ENCODE measurements at places on chromosomes 16 and 17.

DNA sequence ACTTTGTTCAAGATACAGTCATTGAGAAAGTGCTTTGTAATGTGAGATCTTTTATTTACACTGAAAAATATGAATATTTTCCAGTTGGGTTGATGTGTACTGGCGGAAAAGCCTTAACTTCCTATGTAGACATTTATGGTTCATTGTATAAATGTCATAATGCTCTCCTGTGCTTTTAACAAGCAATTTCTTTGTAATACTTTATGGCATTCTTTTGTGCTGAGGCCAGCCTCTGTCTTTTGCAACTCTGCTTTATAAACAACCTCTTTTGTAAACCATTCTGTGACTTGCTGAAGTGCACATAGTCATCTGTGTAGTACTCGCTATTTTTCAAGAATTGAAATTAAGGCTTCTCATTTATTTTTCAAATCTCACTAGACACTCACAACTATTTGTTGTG is 291.2 kb downstream of the CDH11 start:
- no peak for DNase-seq

DNA sequence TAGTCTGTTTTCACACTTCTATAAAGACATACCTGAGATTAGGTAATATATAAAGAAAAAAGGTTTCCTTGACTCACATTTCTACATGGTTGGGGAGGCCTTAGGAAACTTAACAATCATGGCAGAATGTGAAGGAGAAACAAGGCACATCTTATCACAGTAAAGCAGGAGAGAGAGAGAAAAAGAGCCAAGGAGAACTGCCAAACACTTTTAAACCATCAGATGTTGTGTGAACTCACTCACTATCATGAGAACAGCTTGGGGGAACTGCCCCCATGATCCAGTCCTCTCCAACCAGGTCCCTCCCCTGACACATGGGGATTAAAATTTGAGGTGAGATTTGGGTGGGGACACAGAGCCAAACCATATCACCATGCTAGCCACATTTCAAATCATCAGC is 547.9 kb downstream of the CDH13 start:
- DNase-seq: no peak

- DNase-seq: no peak
These were observed 508.4 kb upstream of the GOT2 start for GRCh38 chr16:59242556-59242955.

DNA sequence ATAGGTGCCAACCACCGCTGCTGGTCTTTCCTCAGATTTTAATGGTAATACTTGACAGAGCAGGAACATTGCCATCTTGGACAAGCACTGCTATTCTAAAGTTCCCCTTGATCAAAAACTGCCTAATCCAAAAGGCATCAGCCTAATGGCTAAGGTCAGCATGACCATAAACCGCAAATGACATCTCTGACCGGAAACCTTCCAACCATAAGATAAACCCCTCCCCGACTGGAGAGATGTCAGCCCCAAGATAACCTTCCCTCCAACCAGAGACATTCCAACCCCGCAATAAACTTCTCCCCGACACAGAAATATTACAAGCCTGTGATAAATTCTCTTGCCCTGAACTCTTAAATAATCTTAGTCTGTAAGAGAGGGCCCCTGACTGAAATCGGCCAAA is 7.4 kb upstream of the DHX40 start:
- no peak for DNase-seq

DNA sequence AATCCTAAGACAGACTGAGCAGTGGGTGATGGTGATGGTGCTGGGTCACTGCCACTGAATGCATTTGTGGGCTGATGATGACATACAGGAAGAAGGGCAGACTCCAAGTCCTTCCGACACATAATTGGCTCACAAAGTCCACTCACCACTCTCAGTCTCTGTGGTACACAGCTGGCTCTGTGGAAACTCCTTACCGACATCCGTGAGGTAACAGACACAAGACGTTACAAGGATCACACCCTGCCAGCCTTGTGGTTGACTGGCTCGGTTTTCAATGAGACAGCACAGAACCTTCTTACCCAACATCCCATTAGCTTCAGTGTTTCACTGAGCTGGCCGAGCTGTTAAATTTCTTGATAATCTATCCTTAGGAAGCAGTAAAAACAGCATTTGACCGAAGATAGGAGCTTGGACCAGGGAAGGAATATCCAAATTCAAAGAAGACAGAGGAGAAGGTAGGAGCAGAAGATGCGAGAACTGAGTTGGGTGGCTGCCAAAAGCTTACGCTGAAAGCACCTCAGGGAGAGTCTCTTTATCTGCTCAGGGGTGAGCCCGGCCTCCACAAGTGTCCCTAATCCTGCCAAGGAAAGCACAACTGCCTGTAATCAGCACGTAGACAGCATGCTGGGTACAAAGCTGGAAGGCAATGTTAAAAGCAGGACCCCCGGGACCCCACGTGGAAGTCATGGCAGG is 5.5 kb upstream of the MXRA7 start:
- no peak for DNase-seq

DNA sequence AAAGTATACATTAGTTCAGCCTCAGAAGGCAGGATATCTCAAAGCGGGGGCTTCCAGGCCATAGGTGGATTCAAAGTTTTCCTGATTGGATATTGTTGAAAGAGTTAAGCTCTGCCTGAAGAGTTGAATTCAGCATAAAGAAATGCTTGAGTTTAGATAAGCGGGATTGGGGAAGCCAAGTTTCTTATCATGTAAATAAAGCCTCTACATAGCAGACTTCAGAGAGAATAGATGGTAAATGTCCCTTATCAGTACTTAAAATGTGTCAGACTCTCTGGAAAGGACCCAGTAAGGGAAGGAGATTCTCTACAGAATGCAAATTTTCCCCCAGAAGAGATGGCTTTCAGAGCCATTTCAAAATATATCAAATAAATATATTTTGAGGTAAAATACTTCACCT is 423.5 kb downstream of the SHISA9 start:
- no peak for DNase-seq

- DNase-seq: no peak
These were observed 44.7 kb upstream of the ACSF3 start for GRCh38 chr16:89048871-89049422.

DNA sequence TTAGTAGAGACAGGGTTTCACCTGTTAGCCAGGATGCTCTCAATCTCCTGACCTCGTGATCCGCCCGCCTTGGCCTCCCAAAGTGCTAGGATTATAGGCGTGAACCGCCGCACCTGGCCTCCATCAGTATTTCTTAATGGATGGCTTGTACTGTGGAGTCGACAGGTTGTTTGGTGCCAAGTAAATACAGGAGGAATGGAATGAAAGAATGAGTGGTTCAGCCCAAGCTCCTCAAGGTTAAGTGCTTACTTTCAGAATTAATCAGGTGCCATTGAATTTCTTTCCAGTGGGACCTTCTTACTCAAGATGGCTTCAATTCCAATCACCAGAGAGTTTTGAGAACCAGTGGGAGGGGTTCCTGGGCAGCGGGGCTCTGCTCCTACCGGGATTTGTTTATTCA is 25.0 kb downstream of the ALOX15 start:
- DNase-seq: no peak

DNA sequence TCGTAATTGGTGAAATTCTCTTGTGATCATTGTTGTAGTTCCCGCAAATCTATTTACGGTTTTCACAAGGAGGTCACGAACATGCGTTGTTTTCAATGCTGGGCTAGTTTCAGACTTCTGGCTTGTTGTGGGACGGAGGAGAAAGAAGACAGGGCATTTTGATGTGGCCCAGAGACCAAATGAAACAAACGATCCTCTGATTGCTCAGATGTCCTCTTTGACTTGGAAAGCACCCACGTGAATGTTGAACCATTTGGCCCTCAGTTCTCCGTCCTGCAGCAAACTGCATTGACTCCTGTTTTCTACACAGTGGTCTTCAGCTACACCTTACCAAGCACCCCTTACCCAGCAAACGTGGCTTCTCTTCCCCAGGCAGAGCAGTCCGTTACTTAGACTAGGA is 391.0 kb downstream of the WWOX start:
- DNase-seq: no peak

DNA sequence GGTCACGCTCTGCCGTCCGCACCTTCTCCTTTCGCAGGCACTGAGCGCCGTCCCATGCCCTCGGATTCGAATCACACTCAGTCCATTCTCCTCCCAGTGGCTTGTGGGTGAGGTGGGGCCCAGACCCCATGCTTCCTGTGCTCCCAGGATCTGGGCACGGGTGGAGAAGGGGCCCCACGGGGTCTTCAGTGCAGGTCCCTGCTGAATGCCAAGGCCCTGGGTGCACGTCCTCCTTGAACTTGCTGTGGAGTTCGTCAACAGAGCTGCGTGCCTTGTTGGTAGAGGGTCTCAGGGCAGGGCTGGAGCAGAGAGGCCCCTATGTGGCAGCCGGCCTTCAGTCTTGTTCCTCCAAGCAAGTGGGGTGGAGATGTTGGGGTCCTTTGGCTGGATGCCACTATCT is 7.3 kb upstream of the MC1R start:
- DNase-seq: no peak

GRCh38 chr17:63337579-63337978 is 108.5 kb downstream of the CYB561 start:
- no peak for DNase-seq

- peak; percentile 41 for DNase-seq
These were observed at the start of gene DUS1L for GRCh38 chr17:82065638-82066303. Gene DUS1L, minus strand, starts transcription at chr17:82065804. Its CDS starts 745 bp downstream, at chr17:82065059.

DNA sequence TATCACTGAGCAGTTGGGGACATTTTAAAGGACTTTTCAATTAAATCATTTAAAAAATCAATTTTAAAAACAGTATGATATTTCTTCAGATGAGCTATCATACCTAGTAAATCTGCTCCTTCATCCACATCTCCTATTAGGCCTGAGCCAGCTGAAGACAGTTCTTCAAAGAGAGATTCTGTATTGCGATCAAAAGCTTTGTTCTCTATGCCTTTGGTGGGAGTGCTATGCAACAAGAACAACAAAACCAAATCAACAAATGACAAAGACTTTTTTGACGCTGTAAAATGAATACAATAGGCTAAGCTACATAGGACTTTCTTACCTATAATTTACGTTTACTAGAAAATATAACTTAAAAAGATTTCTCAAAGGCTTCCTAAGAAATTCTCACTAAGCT is 106.5 kb downstream of the SPAG9 start:
- DNase-seq: no peak

DNA sequence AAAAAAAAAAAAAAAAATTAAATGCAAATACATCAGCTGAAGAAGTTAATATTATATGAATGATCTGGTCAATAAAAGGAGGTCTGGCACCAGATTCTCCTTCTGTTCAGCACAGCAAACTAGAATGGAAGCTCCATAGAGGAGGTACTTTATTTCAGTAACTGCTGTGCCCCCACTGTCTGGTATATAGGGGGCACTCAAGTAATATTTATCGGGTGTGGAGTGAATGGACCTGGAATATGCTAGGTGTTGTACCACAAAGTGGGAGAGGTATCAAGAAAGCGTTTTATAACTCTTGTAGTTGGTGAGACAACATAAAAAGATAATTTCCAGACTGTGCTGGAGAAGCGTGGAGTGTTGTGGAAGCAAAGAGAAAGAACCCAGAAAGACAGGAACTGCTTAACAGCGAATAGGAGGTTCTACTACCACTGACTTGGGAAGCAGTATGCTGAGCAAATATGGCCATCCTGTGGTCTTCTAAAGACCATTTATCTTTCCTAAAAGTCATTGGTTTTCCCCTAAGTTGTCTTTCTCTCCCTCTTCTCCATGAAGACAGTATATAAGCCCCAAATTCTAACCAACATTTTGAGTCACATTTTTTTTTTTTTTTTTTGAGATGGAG is 12.2 kb upstream of the PRKCA start:
- no peak for DNase-seq

GRCh38 chr17:82782657-82783207 is 30.9 kb downstream of the TBCD start:
- DNase-seq: no peak

GRCh38 chr16:19481296-19481695 is 40.6 kb downstream of the GDE1 start:
- DNase-seq: no peak

DNA sequence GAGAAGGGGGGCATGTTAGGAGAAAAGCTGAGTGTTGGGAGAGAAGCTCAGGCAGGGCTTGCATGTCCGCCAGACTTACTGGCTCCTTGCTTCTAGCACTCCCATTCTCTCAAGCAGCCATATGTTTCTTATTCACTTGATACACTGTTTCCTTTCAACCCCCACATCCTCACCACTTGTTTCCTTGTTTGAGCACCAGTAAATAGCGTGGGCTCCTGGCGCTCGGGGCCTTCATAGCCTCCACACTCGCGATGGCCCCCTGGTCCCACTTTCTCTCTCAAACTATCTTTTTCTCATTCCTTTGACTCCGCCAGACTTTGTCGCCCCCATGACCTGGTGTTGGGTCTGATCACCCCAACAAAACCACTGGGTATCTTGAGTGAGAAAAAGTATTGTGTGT is 16.6 kb downstream of the ATP5PD start:
- no peak for DNase-seq

DNA sequence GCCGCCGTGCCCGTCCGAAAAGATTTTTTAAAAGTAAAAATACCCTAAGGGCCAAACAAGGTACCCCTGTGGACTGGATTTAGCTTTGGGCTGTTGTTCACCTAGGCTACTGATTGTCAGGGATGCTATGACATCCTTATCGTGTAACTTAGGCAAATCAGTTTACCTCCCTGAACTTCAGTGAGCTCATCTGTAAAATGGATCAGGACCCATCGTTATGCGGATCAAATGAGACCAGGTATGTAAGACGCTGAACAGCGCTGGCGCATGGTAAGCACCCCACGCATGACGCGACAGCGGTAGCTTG is 658 bp upstream of the ZNF771 start:
- DNase-seq: no peak

DNA sequence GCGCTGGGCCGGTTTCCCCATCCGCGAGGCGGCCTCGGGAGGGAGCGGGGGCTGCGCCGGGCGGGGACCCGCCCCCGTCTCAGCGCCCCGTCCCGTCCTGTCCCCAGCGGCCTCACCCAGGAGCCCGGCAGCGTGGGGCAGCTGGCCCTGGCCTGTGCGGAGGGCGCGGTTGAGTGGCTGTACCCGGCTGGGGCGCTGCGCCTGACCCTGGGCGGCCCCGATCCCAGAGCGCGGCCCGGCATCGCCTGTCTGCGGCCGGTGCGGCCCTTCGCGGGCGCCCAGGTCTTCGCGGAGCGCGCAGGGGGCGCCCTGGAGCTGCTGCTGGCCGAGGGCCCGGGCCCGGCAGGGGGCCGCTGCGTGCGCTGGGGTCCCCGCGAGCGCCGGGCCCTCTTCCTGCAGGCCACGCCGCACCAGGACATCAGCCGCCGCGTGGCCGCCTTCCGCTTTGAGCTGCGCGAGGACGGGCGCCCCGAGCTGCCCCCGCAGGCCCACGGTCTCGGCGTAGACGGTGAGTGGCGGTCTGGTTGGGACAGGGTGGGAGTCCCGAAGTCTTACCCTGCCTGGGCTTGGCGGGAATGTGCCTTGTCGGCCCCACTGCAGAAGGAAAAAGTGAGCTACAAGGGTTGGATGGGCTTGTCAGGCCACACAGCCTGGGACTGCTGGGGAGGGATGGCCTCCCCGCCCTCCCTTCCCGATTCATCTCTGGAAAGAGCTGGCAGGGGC is 720 bp downstream of the METRN start:
- no peak for DNase-seq

DNA sequence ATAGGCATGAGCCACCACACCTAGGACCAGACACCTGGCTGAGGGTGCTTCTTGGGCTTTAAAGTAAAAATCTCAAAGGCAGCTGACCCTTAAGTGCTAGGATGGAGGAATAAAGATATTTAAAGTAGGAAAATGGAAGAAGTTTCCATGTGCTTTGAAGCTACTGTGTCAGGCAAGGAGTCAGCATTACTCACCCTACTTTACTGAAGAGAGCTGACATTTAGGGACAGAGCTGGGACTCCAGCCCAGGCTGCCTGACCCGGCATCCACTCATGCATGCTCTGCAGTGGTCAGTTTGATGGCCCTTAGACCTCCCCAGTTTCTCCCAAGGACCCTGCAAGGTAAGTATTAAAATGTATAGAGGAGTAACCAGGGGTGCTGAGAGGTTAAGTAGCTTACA is 124.7 kb upstream of the PLCG2 start:
- no peak for DNase-seq
